DMS 273 treated with DMSO at 0.1 percent for 48 hours (cell line): ENCODE measurements at places on chromosomes 3 and 15.

GRCh38 chr3:14460342-14461005 lies 58.1 kb downstream of the SLC6A6 start:
- no peak for DNase-seq

DNA sequence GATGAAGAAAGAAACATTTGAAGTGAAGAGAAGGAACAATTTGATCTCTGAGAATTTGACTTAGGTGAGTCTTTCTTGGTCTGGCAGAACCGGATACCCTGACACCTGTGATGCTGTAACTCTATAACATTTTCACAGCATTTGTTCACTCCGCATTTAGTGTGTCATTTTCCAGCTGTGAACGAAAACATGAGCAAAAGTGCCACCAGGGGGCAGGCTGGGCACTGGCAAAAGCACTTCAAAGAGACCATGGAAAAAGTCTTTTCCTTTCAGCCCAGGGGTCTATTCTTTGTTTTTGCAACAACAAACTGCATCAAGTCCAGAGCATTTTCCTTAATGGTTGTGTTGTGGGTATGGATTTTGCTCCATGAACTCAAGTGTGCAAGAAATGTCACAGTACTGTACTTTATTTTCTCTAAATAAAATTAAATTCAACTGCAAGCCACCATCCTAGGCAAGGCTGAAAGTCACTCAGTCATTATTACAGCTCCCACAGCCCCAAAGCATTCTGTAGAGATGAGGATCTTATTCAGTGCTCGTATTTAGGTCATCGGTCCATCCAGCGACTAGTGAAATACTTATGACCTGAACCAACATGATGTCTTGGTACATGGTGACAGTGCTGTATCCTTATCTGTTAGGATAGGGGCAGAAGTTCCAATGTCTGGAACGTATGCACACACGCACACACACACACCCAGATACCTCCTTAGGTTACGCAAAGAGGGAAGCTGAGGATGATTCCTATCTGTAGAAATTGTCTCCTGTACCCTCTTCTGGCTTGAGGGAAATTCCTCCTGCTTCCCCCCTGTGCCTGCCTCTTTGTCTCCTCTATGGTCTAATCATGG lies 125.5 kb downstream of the GADL1 start:
- DNase-seq = no peak

- DNase-seq = no peak
These were observed 367.4 kb downstream of the IL20RB start for GRCh38 chr3:137325170-137325569.

- DNase-seq = no peak
These were observed 11.6 kb downstream of the RMDN3 start for GRCh38 chr15:40743485-40743901.
